GM20000 (cell line): ENCODE measurements at places on chromosomes 1 and 21.
A peak's percentile ranks its signal among the peaks of the same experiment; 100 is the strongest.

- DNase-seq, result no peak
Observed at GRCh38 chr1:18725231-18725895, 94.7 kb downstream of the PAX7 start.

DNA sequence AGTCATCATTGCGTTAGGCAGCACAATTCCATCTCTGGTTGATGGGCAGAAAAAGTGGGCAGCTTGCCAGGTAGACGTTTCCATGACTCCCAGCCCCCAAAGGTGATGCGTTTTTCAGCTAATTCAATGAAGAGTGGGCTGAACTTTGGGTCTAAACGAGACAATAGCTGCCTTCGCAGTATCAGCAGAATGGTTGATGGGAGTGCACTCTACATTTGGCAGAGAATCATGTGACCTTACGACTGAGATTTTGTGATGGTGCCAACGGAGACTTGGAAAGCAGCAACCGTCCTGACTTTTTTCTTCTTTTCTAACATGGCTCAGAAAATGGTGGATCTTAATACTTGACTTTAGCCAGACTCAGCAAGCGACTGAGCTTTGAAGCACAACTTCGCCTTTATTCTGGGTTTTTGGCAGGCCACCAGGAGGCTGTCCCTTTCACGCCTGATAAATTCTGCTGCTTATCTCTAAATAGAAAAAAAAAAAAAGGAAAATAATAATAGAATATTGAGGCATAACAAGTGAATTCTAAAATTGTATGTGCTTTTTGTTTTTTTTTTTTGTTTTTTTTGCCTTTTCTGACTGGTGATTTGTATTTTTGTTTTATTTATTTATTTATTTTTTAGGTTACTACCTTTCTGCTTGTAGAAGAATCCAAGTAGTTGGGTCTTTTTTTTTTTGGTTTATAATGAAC is 804.8 kb downstream of the USP25 start:
- no peak for DNase-seq

DNA sequence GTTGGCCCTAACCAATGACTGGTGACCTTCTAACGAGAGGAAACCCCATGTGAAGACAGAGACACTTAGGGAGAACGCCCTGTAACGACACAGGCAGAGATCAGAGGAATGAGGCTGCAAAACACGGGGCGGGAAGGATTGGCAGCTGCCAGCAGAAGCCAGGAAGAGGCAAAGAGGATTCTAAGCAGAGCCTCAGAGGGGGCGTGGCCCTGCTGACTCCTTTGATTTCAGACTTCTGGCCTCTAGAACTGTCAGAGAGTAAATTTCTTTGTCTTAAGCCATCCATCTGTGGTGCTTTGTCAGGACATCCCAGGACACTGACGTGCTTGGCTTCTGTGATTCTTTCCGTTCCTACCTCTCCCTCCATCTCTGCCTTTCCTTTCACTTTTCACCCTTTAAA is 79.3 kb downstream of the SH3BGR start:
- DNase-seq, result no peak

DNA sequence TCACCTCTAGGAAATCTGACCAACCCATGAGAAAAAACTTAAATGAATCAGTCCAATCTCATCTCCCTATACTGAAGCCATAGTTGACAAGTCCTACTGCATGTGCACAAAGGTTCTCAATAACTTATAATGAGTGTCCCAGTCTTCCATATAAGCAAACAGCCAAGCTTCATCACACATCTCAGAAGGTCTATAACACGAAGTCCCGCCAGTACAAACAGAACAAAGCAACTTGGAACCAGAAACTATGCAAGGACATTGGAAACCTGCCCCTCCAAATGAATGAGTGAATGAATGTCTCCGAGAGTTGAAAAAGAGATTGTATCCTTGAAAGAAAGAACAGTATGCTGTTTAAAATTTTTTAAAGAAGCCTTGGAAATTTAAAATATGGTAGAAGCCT is 53.6 kb upstream of the IPO9 start:
- DNase-seq, result no peak

DNA sequence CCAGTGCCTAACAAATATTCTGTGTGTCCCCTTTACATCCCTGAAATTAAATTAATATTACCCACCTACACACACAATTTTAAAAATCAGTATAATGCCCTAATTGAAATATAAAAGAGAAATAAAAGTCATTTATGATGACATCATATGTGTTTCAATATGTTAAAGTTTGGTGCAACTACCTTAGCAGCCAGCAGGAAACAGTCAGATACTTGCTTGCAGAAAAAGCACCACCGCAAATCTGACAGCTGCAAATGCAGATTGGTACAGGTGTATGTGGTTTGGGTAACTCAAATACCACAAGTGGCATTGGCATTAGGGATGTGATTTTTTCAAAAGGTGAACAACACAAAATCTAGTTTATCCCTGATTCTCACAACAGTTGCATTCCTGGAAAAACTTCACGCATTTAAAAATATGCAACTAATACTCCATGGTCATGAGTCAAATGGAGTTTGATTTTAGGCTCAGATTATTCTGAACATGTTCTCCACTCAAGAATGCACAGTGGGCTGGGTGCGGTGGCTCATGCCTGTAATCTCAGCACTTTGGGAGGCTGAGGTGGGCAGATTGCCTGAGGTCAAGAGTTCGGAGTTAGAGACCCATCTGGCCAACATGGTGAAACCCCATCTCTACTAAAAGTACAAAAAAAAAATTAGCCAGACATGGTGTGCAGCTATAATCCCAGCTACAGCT is 106.3 kb downstream of the EDEM3 start:
- DNase-seq, result no peak

GRCh38 chr21:29217818-29218291 is 80.9 kb upstream of the BACH1 start:
- no peak for DNase-seq

GRCh38 chr1:32696041-32696440 is 6.5 kb downstream of the SYNC start:
- no peak for DNase-seq

DNA sequence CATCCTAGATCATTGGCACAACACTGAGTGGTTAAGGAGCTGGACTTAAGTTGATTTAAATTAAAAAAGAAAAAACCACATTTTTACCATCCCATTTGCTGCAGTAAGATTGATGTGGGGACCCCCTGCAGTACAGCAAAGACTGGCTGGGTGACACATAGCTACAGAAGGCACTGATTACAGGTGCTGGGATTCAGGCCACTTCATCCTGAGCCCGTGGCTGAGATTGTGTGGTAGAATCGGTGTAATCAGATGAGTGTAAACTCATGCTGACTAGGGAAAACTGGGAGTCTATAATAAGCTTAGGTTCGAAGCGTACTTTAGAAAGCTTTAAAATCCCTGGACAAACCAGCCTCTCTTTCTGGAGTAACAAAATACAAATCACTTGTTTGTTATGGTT is 70.1 kb downstream of the SLC25A24 start:
- no peak for DNase-seq

DNA sequence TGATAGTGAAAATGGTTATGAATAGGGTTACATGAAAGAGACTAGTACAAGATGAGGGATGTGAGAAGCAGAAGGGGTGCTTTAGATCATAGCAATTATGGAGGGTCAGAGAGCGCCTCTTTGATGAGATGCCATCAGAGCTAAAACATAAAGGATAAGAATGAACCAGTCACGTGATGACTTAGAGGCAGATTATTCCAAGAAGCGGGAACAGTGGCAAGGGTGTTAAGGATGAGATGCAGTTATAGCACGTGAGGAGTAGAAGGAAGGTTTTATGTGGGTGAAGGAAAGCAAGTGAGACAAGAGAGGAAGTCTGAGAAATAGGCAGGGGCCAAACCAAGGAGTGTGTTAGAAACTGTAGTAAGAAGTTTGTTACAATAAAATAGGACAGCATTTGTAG is 360.1 kb downstream of the DPYD start:
- DNase-seq, result no peak

DNA sequence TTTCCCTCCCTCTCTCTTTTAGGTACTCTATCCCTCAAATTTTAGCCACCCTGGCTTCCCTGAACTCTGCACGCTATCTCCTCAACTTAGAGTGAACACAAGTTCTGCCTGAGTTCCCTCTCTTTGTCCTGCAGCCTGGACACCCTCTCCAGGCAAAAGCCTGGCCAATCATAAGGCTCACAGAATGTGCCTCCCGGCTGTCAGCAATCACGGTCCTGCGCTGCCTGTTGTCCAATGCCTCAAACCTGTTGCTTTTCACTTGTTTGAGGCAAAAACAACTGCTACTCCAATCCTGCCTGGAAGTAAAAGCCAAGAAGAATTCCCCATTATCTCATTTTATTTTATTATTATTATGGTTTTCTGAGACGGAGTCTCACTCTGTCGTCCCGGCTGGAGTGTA is 66.1 kb downstream of the LGR6 start:
- DNase-seq, result no peak

DNA sequence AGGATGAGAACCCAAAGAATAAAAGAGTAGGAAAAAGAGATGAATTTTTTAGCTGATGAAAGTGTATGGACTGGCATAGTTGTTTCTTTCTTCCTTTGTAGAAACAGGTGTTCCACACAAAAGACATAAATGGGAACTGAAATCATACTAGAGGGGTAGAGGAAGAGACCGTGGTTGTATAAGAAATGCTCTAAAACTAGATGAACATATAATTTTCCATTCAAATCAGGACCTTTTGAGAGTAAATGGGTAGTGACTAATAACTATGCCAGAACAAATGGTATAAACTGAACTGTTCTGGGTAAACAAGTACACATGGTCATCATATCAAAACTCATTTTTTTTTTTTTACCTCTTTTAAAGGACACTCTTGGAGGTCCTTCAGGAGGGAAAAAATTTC is 344.2 kb downstream of the VAV3 start:
- DNase-seq, result no peak

GRCh38 chr1:167849666-167850065 is 64.3 kb downstream of the ADCY10 start:
- no peak for DNase-seq

DNA sequence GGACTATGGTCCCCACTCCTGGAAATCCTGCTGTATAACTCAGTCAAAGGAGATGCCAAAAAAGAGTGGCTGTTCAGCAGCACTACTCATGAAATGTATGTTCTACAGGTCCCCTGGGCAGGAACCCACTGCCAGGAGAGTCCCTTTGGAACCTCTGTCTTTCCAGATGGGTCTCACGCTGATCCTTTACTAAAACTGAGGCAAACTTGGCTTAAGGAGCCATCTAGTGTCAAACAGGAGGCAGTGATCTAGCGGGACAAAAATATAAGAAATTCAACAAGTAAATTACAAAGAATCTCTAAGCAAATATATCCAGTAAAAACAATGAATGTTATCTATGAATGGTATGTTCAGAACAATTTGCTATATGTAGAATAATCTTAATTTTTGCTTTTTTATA is 80.5 kb upstream of the PRMT6 start:
- no peak for DNase-seq

DNA sequence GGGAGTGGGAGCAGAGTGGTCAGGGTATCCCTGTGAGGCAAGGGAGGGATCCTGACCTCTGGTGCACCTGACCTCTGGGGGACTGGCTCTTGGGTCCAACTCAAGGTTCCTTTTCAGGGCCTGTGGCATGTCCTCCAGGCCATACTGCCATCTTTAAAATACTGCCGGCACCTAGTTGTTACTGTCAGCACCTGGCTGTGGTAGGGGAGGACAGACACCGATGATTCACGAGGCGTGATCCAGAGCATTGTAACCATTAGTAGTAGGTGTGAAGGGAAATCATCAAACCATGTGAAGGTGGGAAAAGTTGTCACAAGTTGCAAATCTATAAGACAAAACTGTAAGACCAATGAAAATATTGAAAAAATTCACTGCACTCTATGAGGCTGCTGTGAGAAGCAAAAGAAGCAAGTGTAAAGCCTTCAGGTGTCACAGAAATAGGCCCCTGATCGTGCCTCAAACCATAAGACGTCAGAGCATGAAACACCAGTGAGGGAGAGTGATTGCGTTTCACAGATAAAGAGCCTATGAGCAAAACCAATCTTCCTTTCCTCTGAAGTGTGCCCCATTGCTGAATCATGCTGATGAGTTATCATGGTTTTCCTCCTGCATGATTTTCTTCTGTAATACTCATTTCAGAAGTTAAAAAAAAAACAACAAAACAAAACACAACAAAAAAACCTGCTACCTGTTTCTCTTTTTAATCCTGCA is 55.3 kb downstream of the CDC7 start:
- peak; percentile 34 for DNase-seq

- peak; percentile 75 for DNase-seq
Observed at GRCh38 chr21:33199516-33200217, 30.1 kb upstream of the IFNAR2 start.

DNA sequence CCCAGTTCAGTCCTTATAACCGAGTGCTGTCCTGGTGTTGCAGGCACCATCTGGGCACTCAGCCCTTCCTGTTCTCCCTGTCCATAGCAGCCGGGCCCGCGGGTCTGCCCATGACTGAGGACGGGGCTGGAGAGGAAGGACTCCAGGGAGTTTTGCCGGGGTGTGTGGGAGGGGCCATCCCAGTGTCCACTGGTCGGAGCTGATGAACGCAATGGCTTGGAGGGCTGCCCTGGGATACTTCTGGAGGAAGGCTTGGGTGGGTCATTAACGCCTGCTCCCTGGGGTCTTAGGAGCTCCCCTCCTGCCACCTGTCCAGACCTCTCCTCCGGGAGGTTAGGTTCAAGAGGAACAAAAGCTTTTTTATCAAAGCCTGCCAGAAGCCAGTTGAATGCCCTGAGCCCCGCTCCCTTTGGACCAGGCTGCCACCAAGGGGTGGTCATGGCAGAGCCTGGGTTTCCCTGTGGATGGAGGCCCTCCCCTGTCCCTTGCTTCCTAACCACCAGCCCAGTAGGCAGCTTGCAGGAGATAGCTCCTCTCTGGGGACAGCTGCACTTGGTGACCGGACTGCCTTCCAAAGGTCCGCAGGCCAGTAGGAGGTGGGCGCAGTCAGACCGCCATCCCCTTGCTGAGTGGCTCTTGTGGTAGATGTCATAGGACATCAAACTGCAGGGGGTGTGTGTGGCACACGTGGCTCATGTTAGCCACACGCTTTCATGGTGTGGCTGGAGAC is 61.3 kb downstream of the TRIM11 start:
- no peak for DNase-seq
